HCT116 (cell line): ENCODE measurements at places on chromosomes 6 and 20.
A peak's percentile ranks its signal among the peaks of the same experiment; 100 is the strongest.

DNA sequence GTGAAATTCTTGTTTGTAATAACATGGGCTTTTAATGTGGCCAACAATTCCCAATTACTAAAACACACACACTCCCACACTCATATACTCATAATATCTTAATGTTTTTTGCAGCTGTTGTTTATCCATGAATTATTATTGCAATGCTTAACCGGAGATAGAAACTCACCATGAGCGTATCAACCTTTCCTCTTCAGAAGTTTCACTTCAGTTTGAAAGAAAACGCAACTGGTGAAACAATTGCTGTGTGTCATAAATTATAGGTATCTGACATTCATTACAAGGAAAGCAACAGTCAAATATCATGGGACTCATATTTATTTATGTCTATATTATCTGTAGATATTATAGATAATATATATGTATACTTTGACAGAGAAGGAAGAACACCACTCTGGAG, 104.1 kb downstream of the HDGFL1 start:
- no peak for DNase-seq

DNA sequence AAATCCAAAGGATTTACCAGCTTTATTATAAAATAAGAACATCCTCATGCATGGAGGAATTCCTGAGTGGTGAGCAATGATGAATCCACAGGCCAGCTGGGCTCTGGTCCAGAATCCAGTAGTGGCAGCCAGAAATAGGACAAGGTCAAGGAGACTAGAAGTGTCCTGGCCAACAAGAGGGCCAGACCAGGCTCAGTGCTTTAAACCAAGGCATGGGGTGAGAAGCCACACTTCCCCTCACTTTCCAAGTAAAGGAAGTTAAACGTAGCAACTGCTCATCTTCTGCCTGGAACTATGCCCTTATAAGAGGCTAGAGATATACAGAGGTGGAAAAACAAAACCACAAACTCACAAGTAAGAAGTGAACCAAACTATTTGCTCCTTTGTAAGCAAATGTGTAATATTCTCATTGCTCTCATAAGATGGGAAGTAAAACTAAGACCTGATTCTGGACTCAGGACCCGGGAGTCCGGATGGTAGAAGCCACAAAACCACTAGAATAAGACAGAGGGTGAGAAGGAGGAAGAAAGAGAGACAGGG, 253.2 kb downstream of the UST start:
- DNase-seq: no peak

GRCh38 chr6:148385379-148385778, 42.7 kb downstream of the SASH1 start:
- DNase-seq: no peak

DNA sequence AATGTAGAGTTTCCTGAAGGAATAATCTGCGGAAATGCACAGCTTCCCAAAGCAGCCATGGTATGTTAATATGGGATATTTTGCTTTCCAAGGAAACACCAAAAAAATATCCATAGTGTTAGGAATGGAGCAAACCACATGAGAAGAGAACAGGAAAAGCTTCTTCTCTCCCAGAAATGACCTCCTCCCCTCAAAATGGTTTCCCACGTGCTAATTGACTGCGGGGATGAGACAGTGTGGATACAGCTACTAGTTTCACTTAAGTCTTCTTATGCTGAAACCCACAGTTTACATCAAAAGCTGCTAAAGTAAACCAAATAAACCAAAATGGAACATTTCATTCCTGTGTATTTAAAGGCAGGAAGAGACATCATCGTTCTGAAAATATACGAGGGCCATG, 69.4 kb downstream of the FYN start:
- DNase-seq: no peak

DNA sequence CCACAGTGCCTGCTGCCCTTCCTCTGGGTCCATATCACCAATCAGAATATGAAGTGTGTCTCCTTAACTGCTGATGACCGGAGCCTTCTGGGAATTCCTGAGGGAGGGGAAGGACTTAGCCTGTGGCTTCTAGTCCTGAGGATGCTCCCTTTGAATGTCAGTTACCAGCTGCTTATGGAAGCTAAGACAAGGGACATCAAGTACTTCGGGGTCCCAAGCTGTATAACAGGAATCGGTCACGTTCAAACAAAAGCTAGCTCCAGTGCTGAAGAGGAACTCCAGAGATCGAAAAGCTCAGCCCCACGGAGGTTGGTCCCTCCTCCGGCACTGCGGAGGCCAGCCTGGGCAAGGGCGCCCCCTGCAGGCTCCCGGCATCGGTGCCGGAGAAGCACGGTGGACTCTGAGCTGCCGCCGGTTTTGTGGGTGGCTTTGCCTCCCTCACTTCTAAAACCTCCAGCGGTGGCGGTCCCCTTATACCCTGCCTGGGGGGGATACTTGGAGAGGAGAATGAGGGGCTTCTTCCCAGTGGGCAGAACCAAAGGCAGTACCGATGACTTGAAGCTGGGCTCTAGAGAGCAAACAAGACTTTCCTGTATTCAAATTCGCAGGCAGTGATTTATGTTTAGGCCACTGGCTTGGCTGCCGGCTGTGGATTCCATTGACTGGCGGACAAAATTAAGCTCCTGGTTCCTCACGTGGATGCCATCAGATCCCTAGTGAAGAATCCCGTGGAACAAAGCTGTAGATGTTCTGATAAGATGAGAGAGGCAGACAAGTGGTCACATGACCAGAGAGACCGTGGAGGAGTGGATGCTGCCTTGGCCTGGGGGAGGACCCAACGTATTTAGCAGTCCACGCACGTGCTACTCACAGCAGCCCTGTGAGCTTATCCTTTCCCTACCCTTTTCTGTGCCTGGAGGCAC, 16.2 kb upstream of the UBR2 start:
- peak; percentile 64 for DNase-seq

DNA sequence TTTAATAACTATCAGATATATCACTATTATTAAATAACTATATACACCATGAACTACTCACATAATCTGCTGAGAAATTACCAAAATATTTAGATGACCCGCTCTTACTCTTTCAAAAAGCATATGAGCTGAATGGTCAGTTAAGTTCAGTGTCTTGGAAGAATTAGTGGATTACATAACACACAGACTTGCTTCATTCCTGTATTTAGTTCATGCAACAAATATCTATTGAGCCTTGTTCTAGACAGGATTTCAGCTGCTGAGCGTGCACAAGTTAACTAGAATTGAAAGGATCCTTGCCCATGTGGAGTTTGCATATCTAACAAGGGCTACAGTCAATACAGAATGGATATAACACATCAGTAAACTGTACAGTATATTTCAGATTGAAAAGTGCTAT, 566.2 kb downstream of the CBLN4 start:
- no peak for DNase-seq

DNA sequence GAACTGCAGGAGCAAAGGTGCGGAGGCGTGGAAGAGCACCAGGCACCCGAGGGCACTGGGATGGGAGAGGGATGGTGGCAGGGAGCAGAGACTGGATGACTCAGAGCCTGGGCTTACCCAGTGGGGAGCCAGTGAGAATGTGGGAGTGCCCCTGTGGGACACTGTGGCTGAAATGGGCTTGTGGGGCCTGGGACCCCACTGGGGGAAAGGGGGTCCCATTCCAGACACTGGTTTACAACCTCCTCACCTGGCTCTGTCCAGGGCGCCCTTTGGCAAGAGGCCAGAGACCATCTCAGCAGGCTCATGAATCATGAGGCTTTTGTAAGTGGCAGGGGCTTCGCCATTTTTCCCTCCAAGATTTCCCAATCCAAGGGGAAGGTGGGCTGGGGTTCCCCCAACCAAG, 124.0 kb upstream of the MAFB start:
- no peak for DNase-seq

DNA sequence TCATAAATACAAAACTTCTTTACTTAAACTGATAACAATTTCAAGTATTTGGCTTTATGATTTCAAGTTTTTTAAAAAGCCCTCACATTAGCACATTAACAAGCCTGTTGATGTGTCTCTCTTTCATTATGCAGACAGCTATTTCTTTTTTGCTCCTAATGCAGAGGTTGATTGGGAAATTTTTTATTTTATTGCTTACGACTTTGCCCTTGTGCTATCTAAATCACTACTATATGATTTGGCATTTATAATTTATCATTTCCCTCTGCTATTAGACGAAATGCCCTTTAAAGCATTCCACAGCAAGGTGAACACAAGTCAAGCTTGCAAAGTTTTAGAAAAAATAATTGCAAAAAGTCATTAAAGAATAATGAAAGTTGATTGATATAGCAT, 54.5 kb upstream of the REV3L start:
- DNase-seq: no peak

DNA sequence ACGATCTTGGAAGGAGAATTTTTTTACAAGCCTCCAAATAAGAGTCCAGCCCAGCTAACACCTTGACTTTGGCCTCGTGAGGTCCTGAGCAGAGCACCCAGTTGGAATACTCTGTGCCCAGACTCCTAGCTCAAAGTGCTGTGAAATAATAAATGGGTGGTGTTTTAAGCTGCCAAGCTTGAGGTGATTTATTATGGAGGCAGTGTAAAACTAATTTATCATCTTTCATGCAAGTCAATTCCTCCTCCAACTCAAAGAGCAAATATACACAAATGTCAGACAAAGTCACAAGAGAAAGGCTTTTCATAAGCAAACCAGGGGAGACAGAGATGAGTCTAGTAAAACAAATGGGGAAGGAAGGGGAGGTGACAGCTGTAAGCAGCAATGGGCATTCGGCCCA, 12.7 kb downstream of the ABT1 start:
- no peak for DNase-seq
